SW480 (cell line): ENCODE measurements at places on chromosomes 1 and 21.

GRCh38 chr1:12518931-12519692, 98.9 kb downstream of the DHRS3 start:
- no peak for DNase-seq

DNA sequence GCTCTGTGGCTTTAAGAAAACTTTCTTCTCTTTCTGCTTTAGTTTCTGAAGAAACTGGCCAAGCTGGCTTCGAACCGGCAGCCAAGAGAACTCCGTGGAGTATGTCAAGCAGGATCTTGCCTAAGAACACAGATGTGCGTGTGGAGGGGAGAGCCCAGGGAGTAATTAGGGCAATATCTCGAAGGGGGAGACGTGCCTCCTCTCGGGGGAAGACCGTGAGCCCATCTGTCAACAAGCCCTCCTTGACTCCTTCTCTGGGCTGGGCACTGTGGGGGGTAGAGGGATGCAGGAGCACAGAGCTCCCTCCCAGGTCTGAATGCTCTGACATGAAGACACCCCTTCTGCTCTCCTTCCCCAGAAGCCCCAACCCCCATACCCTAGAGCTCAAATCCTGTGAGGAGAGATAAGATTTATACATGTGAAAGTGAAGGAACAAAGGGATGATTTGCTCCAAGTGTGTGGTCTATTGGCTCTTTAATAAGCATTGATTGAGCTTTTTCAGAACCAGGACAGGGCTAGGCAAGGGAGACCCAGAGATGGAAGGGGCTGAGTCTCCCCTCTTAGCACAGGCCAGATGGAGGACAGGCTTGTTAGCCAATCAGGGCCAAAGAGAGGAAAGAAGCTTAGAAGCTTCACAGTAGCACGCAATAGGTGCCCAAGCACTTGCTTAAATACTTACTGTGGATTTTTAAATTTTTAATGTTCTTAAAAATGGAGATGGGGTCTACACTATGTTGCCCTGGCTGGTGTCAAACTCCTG, 37.5 kb downstream of the EDN2 start:
- no peak for DNase-seq

- no peak for DNase-seq
Measured at GRCh38 chr1:23444596-23445390, 20.2 kb upstream of the TCEA3 start.

DNA sequence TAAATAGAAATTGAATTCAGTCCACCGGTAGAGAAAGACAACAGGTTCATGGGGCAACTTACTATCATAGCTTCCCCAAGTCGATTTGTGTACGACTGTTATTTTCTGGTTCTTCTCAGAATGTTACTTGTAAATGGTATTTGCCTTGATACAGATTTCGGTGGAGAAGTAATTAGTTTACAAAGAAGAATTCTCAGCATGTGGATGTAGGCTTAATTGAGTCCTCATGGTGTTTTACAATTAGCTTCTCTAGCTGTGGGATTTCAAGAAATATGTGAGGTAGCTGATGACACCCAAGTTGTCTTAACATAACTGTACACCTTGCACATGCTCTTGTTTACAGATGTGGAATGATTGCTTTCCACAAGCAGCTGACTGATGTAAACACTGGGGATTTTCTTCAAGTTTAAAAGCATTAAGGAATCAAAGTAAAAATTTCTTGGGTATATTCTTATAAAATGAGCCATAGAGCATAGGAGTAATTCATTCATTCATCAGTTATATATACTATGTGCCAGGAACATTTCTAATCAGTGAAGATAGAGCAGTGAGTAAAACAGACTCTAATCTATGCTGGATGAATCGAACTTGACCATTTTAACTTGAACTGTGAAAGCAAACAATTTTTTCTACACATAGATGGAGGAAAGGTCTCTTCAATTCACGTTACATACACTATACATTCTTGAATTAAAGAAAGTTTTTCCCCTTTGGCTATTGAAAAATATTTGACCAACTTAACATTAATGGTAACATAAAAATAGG, 1.4 kb downstream of the MACO1 start:
- no peak for DNase-seq

- peak; percentile 73 for DNase-seq
Measured at GRCh38 chr1:153536671-153537375, 1.0 kb upstream of the S100A6 start.
